ENCODE measurements at places on chromosomes 5 and 9.
A peak's percentile ranks its signal among the peaks of the same experiment; 100 is the strongest.

DNA sequence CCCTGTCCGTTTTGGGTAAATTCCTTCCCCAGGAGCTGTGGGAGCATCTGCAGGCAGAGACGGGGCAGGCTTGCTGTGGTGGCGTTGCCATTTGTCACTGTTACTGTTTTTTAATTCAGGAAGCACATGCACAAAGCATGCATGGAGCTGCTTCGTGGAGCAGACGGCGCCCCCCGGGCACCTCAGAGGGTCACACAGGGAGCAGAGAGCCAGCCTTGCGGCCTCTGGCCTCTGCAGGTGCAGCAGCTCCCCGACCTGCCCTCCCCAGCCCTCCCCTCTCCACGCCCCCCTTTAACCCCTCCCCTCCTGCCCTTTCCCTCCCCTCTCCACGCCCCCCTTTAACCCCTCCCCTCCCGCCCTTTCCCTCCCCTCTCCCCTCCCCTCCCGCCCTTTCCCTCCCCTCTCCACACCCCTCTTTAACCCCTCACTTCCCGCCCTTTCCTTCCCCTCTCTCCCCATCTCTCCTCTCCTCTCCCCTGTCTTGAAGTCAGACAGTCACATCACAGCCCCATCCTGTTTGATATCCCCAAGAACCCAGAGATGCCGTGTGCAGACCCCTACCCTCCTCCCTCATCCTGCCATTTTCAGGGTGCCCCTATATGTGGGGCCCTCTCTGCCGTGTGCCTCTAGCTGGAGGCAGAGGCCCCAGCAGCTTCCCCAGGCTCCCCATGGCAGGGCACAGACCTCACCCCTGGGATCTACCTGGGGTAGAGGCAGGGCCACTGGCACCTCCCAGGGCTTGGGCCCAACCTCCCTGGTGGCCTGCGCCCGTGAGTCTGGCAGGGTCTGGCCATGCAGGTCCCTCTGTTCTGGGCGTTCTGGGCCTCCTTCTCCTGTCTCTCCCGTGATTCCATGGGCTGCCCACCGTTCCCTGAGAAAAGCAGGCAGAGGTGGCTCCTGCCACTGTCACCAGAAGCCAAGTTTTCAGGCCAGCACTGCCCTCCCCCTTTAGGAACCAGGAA is 29.6 kb upstream of the UBAC1 start:
- peak; percentile 27 for DNase-seq

GRCh38 chr9:8389531-8389930 is 590.0 kb upstream of the DMAC1 start:
- no peak for DNase-seq

DNA sequence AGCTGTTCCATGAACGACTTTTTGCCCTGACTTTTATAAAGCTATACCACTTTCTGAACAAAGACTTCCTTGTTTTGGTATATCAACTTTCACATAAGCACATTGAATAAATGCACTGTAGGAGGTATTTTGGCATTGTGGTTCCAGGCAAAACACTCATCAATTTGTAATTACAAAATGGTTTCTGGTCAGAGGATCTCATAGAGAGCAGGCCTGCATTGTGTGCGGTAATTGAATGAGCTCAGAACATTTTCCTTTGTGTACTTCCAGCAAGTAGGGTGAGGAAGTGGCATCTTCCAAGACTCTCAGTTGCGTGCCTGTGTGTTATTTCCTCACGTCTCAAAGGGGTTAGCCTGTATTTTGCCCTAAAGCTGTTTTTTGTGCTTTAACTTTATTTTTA is 89.2 kb downstream of the PDE6A start:
- no peak for DNase-seq

DNA sequence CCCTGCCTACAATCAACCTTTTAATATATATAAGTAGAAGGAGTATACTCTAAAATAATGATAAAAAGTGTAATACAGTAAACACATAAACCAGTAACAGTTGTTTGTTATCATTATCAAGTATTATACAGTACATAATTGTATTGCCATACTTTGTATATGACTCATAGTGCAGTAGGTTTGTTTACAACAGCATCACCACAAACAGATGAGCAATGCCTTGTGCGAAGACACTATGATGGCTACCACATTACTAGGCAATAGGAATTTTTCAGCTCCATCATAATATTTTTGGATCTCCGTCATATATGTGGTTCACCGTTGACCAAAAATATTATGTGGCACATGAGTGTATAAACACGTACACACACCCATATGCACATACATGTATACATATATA is 69.7 kb upstream of the APC start:
- no peak for DNase-seq

DNA sequence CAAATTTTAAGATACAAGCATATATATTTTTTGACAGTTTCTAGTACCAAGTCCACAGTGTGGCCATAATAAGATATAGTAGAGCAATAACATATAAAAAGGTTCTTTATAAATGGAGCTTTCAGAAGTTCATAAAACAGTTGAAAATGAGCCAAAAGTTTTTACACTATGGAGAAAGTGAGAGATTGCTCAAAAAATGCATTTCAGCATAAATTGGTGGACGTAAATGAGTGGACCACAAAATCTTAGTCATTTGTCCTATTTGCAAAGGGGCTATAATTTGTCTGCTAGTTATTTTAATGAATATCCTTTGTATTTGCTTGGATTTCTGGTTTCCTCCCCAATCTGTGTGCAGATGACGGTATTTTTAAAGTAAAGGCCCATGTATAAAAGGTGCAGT is 159.4 kb upstream of the DAP start:
- no peak for DNase-seq

DNA sequence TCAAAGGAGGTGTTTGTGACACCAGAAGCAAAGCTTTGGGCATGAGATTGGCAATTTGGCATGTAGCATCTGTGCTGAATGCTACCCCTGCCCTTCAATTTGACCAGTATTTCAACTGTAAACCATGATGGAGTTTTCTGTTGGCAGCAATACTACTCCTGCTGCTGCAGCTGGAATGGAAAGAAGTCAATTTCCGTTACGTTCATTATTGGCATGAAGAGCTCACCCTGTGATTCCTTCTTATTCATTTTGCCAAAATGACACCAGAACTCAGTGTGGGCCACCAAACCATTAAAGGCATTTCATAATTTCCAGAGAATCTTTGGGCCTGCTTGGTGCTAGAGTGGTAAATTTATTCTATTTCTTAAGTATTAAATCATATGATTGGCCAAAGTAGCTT is 433.1 kb upstream of the DMAC1 start:
- no peak for DNase-seq

GRCh38 chr5:102617191-102618187 is 118.7 kb upstream of the SLCO6A1 start:
- no peak for DNase-seq

DNA sequence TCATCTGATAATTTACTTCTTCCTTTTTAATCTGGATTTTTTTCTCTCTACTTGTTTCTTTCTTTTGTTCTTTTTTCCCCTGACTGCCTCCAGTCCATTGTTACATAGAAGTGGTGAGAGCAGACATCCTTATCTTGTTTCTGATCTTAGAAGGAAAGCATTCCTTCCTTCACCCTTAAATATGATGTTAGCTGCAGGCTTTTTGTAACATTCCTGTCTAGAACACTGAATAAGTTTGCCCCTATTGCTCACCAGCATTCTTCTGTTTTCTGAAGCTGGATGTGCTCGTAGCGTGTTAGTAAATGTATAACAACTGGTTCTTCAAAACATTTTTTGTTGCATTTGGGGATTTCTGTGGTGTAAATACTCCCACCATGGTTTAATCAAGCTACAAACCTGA is 136.7 kb upstream of the NFIL3 start:
- DNase-seq: no peak

DNA sequence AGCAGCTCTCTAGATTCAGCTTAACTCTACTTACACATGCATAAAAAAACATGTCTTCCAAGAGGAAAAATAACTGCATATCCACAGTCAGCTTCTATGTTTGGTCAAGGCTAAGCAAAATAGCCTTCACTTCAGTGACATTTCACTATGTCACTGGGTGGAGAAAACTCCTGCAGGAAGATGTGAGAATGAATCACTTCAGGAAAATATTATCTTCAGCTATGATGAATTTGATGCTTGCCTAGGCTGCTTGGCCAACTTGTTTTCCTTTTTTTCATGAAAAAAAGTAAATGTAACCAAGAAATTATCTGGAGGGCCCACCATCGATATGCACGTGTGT is 143.0 kb upstream of the ZNF608 start:
- no peak for DNase-seq

DNA sequence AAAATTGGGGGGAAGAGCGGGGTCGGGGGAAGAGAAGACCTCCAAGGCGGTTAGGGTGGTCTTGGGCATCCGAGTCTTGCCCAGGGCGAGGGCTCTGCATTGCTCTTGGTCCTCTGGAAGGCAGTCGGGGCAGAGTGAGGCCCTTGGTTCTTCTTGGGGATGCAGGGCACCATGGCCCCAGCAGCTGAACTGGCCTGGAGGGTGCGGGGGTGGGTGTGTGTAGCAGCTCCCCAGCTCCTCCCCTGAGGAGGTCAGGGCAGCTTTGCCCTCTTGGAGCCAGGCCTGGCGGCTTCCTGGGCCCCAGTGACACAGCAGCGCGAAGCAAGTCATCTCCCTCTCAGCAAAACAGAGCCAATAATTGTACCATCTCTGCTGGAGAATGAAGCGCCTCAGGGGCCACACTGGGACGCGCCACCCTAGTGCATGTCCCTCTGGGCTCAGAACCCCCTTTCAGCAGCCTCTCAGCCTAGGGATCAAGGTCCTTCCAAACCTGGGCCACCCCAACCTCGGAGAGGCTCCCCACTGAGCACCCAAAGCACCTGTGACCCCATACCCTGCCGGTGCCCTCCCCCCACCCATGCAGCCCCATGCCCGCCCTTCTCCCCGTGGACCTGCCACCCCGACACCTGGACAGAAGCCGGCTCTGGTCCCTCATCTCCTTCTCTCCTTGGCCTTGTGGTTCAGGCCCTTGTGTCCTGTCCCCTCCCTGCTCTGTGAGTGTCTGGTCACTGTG is 10.4 kb upstream of the RXRA start:
- no peak for DNase-seq

- DNase-seq: no peak
These were observed 87.4 kb upstream of the GNA14 start for GRCh38 chr9:77735494-77735893.

DNA sequence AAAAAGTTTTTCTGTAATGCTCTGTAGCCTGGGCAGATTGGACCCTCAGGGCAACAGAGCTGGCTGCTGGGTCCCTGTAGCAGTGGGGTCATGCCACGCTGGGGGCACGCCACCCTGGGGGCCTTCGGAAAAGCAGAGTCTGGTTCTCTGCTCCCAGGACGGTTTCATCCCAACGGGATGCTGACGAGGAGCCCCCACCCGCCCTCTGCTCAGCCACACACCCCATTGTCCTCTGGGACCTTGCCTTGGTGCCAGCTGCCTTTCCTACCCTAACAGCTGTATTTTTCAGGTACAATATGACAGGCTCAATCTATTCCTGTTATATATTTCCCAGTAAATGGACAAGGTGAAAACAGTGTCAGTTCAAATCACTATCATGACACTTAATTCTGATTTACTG is 29.0 kb upstream of the MVB12B start:
- DNase-seq: no peak

DNA sequence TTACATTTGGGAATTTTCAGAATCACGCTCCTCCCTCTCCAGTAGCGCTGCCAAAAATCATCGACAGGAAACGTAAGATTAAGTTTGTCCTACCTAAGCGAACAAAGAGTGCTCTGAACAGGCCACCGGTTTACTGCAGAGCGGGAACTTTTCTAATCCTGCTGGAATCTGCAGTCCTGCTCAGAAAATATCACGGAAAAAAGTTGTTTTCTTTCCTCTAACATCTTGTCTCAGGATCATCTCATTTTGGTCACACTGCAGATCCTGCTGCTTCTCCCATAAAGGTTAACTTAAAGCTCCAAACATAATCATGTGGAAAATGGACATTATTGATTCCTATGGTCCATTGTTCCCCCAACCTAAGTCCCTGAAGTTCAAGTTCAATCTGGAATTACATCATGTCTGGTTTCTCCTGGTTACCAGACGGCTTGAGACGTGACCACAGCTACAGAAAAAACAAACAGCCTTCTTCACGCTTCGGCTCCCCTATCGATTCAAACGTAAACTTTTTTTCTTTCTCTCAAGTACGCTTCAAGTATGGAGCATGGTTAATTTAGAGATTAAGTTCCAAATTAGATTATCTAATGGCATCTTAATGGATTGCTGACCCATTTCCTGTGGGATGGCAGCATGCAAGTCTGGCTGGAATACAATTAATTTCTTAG is 217.6 kb downstream of the NFIB start:
- DNase-seq: no peak

DNA sequence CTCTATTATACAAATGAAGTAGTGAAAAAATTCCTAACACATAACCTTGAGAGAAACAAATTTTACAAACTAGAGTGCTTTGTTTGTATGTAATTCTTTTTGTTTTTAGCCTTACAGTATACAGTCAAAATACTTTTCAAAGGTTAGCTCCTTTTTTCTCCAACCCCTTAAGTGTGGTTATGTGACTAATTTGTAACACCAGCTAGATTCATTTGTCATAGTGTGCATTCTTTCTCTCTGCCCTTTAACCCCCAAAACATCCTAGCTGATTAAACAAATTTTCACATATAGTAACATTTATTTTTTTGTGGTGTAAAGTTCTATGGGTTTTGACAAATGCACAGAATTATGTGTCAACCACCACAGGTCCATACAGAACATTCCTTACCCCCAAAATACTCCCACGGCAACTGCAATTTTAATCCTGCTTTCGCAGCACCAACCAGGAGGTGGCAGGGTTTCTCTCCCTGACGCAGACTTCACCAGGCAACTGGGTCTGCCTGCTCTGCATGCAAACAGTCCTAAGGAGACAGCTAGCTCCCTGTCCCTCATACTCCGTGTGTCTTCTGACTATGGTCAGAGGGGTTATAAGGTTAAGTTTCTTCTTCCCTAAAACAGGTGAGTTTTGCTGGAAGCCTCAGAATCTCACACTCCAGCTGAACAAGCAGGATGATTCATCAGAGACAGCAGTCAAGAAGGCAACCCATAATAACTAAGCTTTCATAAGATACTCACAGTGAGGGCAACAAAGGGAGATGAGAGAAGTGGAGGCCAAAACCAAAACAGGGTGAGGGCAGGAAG is 44.5 kb upstream of the NR5A1 start:
- DNase-seq: no peak

DNA sequence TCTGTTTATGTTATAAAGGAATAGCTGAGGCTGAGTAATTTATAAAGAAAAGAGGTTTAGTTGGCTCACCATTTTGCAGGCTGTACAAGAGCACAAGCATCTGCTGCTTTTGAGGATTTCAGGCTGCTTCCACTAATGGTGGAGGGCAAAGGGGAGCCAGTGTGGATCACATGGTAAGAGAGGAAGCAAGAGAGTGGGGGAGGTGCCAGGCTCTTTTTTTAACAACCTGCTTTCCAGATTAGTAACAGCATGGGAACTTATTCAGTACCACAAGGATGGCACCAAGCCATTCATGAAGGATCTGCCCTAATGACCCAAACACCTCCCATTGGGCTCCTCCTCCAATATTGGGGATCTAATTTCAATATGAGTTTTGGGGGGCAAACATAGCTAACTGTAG is 40.4 kb downstream of the CCL28 start:
- DNase-seq: no peak

DNA sequence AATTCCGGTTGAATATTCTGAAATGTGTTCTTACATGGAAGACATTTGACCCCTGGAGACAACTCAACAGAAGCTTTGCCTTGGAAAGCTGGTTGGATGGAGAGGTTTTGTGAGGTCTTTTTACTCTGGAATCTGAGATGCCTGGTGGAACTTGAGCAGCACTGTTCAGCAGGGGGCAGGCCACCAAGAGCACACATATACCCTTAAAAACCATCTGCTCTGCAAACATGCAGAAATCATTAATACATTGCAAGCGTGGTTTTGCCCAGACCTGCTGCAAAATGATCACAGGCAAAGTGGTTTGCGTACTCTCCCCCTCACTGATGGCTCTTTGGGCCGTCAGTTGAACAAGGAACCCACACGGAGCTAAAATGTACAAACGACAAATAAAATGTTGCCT is 32.8 kb upstream of the DAP start:
- no peak for DNase-seq

Measured in CD4-positive, alpha-beta T cell treated with Interleukin-4 for 4 hours (primary cell).